ENCODE measurements at places on chromosomes 3 and 15.

- DNase-seq, result no peak
Observed at GRCh38 chr3:35549690-35550089, 89.6 kb upstream of the ARPP21 start.

DNA sequence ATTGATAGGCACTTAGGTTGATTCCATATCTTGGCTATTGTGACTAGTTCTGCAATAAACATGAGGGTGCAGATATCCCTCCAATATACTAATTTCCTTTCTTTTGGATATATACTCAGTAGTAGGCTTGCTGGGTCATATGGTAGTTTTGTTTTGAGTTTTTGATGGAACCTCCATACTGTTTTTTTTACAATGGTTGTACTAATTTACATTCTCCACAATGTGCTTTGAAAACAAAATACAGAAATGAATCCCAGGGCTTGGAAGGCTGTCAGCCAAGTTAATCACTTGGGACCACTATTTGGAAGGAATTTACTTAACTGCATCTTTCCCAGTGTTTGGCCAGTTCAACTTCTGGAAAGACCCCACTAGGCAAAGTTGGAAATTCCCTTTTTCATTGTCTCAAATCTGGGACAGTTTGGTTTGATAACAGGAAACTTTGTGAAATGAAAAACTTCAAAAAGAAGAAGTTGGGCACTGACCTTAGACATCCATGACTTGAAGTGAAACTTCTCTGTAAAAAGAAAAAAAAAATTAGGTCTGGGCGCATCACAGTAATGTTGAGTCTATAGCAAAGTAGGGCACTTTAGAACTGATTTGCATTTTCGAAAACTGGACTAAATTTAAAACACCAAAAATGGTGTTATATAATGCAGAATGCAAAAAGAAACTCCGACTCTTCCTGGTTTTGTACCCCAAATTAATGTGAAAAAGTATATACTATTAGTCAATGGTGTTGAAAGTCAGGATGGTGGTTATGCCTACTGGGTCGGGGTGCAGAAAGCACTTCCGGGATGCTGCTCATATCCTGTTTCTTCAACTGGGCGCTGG is 6.0 kb downstream of the CTSH start:
- DNase-seq, result no peak

GRCh38 chr3:127949446-127950055 is 34.5 kb downstream of the KBTBD12 start:
- no peak for DNase-seq

DNA sequence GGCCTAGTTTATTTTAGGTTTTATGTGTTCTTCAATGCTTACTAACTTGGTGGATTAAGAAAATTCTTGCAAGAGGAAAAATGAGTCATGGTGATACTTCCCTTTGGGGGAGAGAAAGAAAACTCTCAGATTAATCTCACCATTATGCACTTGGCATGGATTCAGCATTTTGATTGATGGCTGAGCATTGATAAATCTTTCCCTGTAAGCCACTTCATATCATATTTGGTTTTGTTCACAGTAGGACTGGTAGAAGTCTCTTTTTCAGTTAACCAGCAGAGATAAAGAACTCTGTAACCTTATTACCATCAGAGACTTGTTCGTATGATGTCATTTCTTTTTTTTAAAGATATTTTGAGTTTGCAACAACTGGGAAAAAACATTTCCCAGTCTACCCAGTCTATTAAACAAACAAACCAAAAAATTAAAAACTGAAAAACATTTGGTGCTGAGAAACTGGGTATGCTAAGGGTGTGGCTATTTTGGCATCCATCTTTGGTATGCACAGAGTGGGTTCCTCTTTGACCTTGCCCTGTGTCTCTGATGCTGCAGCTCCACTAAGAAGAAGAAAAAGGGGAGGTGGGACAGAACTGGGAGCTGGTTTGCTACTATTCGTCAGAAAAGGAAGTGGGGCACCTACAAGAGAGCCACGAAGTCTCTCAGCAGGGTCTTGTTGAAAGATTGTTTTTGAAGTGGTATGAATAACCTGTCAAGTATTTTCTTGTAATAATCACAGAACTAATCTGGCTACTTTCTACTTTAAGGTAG is 17.2 kb downstream of the TMOD3 start:
- DNase-seq, result peak; percentile 23

GRCh38 chr3:186882150-186882524 is 39.6 kb downstream of the ADIPOQ start:
- DNase-seq, result no peak

DNA sequence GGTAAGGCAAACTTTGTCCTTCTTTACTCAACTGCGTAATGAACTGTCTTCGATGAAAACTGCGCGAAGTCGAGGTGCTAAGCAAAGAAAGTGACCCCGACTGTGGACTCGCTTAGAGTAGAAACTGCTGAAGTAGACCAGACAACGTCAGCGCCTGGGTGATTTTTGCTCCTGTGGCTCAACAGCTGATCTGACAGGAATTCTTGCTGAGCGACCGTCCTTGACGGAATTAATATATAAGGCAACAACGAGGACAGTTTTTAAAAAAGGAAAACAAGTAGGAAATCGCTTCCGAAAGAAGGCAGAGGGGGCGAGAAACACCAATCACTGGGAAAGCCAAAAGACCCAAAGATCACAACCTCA is 541 bp downstream of the RPS27L start:
- DNase-seq, result no peak

DNA sequence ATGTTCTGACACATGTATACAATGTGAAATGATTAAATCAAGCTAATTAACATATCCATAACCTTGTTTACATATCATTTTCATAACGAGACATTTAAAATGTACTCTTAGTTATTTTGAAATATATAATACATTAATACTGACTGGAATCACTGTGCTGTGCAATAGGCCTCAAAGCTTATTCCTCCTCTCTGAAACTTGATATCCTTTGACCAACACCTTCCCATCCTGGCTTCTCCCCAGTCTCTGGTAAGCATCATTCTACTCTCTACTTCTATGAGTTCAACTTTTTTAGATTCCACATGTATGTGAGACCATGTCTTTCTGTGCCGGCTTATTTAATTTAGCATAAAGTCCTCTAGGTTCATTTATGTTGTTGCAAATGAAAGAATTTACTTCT is 47.1 kb upstream of the IL20RB start:
- DNase-seq, result no peak

DNA sequence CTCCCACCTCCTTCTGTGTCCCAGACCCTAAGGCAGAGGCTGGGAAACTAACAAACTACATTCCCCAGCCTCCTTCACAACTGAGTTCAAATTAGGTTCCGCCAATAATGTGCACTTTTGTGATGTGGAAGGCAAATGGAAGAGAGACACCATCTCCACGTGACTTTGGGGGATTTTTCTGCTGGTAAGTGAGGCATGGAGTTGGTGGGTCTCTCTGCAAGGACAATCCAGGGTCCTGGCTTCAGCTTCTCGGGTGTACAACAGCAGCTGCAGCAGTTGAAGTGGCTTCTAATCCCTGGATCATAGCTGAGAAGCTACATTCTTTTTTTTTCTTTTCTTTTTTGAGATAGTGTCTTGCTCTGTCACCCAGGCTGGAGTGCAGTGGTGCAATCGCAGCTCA is 58.9 kb upstream of the GATA2 start:
- no peak for DNase-seq

DNA sequence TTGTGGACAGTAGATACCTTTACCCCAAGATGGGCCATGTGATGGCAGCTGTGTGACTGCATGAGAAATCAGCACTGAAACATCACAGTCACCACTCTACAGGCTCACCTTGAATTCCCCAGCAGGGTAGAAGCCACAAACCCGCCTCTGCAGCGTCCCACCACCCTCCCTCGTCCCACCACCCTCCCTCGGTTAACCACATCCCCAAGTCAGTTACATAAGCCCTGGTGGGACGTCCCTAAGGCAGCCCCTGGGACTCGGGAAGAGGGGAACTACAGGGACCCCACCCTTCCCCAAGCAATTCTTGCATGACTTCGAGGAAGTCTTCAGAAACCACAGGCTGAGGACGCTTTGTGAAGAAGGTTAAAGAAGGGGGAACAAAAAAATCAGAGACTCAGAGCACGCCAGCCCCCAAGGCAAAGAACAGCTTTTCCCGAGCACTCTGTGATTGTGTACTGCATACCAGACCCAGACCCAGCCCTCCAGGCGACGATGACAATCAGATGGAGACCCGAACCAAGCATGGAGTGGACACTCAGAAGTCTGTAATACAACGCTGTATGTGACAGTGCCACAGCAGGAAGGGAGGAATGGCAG is 60.5 kb downstream of the SH3BP5 start:
- DNase-seq, result no peak

DNA sequence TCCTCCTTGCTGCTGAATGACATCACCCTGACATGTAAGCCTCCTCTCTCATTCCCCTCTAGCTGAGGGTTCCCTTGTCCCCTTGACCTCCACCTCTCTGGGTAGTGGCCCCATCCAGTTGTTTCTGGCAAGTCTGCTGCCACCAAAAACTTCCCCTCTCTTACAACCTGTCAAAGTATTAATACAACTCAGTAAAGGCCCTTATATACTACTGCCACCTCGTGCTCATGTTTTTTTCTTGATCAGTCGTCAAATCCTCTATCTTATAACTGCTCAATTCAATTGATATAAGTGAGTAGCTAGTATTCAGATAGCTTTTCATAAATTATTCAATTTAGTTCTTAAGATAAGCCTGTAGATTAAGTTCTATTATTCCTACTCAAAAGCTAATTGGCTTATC is 249.6 kb downstream of the MBNL1 start:
- no peak for DNase-seq

DNA sequence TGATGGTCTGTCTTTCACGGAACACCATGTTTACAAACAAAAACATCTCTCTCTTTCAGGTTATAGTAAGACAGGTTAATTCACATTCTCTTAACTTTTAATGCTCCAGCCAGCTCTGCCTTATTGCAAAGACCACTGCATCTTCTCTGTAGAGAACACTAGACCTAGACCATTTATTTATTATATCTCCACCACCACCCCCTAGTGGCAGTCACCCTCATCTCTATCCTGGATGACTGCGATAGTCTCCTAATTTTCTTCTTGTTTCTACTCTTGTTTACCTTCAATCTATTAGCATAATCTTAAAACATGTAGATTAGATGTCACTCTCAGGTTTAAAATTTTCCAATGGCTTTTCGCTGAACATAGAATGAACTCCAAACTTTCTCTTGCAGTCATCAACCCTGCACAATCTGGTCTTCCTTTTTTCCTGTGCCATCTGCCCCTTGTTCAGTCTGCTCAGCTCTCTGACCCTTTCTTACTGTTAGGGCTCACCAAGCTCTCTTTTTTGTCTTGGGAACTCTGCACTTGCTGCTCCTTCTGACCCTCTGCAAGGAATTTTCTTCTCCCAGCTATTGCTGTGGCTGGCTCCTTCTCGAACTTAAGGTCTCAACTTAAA is 155.6 kb downstream of the SQOR start:
- no peak for DNase-seq

- no peak for DNase-seq
Observed at GRCh38 chr3:13219077-13219901, 146.1 kb upstream of the IQSEC1 start.

- DNase-seq, result peak; percentile 70
Observed at GRCh38 chr15:92845126-92845508, 55.0 kb upstream of the CHD2 start.

DNA sequence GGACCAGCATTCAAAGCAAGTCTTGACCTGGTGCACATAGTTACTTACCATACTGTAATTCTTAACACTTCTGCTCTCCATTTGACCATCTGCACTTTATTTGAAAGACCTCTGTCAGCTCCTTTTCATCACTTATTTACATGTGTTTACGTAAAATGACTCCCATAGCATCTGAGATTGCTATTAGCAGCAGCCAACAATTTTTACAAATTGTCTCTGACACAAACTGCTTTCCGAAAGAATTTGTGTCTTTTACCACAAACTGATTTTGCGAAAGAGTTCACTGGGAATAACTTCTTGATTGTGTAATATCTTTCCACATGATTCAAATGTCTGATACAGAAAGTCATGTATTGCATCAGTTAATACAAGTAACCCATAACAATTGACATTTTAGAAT is 144.1 kb upstream of the PEX5L start:
- no peak for DNase-seq

GRCh38 chr3:84836961-84837360 is 121.8 kb upstream of the CADM2 start:
- peak; percentile 8 for DNase-seq

- no peak for DNase-seq
Observed at GRCh38 chr3:116020495-116020894, 397.2 kb downstream of the GAP43 start.

- no peak for DNase-seq
Observed at GRCh38 chr3:170454509-170454908, 35.8 kb downstream of the CLDN11 start.

DNA sequence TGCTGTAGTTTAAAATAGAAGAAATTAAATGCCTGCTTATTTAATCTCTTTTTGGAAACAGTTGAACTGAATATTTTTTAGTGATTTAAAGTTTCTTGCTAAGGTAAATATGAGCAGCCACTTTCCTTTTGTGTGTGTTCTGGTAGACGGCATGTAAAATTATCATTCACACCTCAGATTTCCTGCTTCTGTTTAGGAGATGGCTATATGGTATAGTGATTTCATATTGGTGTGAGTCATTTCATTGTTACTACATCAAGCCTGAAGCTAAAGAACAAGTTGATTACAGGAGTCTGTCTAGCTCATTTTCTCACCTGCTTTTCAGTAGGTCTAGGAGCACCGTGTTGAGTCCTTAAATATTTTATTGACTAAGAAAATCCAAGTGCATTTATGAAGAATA is 2.2 kb downstream of the LRCH3 start:
- DNase-seq, result peak; percentile 16

DNA sequence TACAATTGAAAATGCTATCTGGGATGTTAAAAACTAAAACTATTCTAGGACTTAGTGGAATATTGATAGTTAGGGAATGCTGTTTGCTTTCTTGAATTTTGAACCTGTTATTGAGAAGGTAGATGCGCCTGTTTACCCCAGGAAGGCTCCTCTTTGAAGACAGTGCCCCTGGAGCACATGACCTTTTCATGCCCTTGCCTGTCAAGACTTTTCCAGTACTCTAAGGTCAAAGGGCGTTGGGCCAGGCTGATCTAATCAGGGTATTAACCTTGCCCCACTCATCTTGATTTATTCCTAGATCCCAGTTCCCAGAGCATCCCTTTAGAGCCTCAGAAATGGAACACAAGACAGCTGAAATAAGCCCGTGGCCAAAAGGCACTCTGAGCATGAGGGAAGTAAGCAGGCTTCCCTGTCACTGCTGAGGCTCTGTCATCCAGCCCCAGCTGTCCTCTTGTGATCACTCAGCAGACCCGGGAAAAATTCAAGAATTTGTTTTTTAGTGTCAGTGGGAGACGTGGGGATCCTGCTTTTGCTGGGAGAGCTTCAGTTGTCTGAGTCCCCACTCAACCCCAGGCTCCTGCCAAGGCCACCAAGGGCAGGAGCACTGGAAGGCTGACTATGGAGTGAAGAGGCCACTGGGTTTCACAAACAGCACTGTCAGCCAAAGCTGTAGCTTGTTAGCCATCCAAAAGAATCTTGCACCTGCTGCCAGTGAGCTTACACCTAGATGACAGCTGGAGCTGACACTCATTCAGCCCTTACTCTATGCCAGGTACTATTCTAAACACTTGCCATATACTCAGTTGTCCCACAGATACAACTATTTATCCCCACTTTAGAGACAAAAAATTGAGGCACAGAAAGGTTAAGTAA is 169.0 kb downstream of the PGPEP1L start:
- DNase-seq, result no peak

GRCh38 chr15:68593828-68594532 is 15.2 kb downstream of the CORO2B start:
- DNase-seq, result no peak

GRCh38 chr15:89486726-89487050 is 9.7 kb downstream of the RHCG start:
- no peak for DNase-seq

Measured in Caki2 (cell line).